ENCODE measurements at places on chromosomes 7 and 10.

- no peak for DNase-seq
Measured at GRCh38 chr10:117255835-117256460, 15.0 kb downstream of the SLC18A2 start.

- DNase-seq: peak; percentile 61
Measured at GRCh38 chr10:45418849-45419675, 45.0 kb downstream of the ALOX5 start.

DNA sequence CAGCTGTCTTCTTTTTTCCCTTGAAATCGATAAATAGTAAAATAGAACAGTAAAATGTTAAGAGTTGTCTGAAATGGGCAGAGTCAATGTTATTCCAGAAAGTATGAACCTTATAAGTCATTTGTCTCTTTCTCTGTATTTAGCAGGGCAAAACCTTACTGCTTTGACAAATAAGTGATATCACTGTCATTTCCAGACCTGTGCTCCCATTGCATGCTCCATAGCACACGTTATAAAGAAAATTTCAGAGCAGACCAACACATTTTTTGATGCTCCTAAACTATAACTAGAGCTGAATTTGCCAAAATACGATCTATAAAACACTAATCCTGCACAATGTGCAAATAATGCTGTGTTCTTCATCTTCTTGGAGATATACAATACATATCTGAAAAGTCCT is 1.1 kb downstream of the A1CF start:
- DNase-seq: no peak

DNA sequence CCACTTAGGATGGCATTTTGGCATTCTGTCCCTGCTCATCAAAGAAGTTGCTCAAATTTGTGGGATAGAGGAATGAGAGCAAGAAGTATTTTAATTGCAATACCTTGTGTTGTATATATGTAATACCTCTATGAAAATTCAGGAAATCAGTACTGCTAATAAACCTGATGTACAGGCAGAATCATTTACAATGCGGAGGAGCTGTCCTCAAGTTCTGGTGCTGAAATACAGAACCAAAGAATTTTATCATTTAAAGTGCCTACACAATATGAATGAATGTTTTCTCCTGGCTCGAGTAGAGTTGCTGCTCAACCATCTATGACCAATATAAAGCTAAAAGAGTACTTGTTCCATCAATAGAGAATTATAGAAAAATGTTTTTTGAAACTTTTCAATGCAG is 305.8 kb downstream of the PLXNA4 start:
- no peak for DNase-seq

GRCh38 chr7:50411332-50411731 is 38.8 kb downstream of the FIGNL1 start:
- no peak for DNase-seq

- no peak for DNase-seq
Measured at GRCh38 chr7:119232091-119232490, 1007.6 kb downstream of the ANKRD7 start.

DNA sequence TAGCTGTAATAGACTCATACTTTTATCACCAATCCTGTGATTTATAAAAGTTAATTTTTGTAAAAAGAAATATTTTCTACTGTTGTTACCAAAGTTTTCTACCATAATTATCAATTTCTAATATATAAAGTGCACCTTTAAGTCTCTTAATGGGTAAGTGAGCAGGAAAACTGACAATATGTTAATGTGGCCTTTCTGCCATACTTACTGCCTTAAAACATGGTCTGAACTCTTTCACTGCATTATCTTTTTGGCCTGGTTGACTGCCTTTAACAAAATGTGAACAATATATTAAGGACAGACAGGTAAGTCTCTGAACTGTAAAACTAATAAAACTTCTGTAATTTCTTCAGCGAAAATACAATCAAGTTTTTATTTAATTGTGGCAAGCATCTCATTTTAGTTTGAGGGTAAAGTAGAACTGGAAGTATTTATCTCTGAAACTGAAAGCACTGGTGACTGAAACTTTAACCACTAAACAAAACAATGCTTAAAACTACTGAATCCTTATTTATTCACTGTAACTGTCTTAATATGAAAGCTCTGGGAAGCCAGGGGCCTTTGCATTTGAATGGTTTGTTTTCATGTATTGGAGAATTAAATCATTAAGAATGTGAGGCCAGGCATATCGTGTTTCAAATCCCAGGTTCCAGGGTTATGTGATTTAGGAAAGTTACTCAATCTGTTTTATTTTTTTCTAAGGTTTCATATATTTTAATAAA is 948.8 kb upstream of the POT1 start:
- no peak for DNase-seq

DNA sequence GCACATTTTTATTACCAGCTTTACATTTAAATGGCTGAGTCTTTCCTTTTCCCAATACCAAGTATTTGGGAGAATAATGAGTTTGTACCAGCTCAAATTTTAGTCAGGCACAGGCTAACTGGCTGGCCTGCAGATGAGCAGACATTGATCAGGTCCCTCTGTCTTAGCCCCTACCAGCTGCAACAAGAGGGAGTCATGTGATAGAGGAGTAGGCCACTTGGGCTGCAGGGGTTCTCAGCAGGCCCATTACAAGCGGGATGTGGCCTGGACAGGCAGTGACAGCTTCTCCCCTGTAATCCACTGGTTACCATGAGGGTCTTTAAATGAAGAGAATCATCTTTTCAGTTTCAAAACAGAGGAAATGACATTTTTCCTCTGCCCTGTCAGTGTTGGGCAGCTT is 283.6 kb downstream of the SUGCT start:
- DNase-seq: no peak

DNA sequence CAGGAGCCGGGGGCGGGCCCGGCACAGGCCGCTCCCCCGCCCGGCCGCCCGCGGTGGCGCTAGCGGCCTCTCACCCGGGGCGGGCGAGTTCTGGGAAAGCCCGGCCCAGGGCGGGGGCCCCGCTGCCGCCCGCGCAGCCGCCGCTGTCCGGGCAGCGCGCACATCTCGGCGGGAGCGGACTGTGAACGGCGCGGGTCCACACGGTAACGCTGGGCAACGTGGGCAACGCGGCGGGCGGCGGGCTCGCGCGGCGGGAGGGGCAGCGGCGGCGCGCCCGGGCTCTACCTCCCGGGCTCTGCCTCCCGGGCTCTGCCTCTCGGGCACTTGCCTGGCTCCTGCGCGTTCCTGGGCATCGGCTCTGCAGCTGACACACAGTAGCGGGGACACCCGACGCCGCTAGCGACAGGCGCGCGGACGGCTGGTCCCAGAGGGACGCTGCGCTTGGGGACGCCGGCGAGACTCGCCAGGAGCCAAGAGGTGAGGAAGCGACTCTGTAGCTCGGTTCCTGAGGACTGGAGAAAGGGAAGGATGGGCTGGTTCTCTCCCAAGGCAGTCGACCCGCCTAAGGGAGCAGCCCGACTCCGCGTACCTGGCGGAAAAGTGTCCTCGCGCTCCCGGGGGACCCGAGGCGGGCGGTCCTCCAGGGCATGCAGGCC is at the start of gene PLCE1:
TSS of gene PLCE1 (plus strand) at position 150 of the 656 bp plus-strand sequence. CDS start 37,116 bp downstream, outside the sequence.
- no peak for DNase-seq

GRCh38 chr7:17234030-17234397 is 64.4 kb upstream of the AHR start:
- DNase-seq: peak; percentile 51

DNA sequence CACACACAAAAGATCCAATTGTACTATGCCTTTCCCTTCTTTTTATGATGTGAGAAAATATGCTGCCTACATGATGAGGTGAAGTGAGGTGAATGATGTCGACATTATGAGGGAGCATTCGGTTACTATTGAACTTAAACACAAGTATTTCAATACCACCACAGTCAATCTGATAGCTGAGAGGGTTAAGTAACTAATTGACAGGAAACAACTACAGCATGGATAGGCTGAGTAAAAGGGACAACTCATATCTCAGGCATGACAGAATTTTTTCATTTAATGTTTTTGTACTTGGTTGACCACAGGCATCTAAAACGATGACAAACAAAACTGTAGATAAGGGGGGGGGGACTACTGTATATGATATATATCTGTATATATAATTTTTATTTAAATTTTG is 488.9 kb downstream of the SH2D4B start:
- DNase-seq: no peak

DNA sequence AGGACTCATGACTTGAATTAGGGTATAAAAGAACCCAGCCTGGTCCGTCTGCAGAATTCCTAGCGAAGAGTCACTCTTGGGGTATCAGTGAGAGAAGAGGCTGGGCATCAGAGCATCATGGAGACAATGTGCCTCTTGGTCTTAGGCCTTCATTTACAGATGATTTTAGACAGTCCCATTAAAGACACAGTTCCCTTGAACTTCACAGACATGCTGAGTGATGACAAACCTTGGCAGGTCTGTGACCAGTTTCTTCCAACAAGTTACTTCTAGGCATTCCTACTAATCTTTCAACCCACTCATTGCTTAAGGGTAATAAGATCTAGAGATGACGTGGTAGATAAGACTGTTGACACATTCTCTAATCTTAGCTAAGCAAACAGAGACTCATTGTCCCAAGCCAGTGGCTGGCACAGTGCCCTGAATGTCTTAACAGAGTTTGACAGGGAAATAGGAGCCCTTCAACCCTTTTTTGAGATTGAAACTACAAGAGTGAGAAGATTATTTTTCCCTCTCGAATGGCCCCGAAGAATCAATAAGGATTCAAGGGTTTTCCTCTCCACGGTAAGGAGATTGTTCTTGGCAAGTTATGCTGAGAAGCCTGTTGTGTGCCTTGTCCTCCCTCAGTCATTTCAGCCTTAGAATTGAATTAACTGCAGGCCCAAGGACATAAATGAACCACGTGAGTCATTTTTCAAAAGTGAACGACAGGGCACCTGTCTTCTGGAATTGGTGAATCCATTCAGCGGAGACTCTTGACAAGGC is 281.1 kb downstream of the CCDC3 start:
- DNase-seq: no peak

DNA sequence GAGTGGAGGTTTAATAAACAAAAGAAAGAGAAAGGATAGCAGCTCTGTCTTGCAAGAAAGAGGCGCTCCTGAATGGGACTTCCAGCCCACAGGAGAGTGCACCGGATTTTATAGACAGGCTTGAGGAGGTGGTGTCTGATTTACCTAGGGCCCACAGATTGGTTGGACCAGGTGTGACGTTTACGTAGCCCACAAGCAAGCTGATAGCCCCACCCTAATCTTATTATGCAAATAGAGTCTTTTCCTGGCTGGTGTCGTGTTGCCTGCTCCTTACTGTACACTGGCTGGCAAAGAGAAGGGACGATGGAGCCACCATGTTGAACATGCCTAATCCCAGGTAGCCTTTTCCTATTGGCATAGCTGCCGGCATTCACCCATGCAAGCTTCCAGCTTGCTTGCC is 319.7 kb upstream of the POM121L12 start:
- DNase-seq: no peak

DNA sequence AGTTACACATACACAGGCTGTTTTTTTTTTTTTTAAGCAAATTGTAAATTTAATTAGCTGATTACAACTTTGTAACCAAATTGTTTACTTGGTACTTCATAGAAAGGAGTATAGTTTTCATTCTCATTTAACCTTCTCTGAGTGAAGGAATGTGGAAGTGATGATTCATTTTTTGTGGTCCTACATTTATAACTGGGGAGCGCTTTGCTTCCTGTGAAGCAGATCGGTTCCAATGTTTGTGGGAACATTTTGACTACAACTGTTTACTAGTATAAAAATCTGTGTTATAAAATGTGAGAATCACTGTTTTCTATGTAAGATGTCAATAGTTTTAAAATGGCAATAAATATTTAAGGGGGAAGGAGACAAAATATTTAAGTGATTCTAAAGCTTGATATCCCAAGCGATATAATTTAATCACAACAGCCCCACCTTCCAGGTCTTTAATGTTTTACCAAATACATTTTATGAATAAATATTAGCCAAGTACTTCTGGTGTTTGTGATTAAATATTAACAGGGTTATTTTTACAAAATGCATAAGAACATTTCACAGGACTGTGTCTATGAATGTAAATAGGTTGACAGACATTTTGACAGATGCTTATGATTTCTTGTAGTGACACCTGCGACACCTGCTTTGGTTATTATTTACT is 57.1 kb downstream of the NXPH1 start:
- no peak for DNase-seq

- DNase-seq: no peak
Measured at GRCh38 chr10:132700156-132701098, 85.5 kb downstream of the NKX6-2 start.

DNA sequence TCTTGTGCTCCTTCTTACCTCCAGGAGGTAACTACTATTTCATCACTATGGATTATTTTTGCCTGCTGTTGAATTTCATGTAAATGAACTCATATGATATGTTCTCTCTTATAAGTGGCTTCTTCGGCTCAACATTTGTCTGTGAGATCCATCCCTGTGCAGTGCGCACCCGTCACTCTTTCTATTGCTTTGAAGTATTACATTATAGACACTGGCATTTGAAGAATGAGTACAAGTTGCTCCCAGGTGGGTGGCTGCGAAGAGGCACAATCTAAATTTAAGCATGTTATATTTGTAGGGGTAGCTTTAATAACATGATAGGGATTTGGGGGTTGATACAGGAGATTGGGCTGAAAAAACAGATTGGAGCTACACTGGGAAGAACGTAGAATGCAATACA is 809.7 kb downstream of the CCSER2 start:
- DNase-seq: no peak

- no peak for DNase-seq
Measured at GRCh38 chr7:83908526-83908925, 259.6 kb upstream of the SEMA3E start.

DNA sequence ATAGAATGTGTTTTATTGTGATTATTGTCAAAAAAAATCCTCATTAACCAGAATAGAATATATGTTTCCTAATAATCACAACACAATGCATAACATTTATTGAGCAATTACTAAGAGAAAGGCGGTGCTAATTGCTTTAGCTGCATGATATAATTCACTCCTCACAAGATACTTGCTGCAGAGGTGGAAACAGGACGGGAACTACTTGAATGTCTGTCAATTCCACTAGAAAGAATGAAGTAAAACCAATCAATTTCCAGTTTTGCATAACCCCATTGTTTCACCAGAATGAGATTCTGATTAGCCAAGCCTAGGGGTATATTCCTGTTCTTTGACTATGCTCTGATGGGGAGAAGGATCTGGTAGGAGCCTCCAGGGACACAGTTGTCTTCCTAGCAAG is 239.1 kb upstream of the NRP1 start:
- DNase-seq: no peak

- DNase-seq: no peak
Measured at GRCh38 chr7:25322473-25322872, 94.2 kb upstream of the NPVF start.

DNA sequence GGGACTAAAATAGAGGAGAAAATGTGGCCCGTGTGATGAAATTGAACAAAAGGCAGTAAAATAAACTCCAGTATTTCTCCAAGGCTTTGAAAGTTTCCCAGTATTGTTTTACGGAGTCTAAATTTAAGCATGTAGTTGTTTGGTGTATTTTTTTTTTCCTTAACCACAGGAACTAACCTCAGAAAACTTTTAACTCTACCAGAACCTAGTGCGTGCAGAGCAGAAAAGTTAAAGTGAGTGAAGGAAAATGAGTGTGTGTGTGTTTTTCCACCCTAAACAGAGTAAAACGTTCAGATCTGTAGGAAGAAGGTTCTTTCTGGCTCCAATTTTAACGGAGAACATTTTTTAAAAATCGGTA is 812 bp downstream of the PROSER2 start:
- DNase-seq: no peak
